Stimulated activated CD8-positive, alpha-beta memory T cell treated with anti-CD3 and anti-CD28 coated beads, Interleukin-4, amount 100 ng/mL, for 4 hours (primary cell): ENCODE measurements at places on chromosomes 4 and X.

- DNase-seq, result no peak
Measured at GRCh38 chr4:153418121-153418520, 48.0 kb upstream of the TMEM131L start.

DNA sequence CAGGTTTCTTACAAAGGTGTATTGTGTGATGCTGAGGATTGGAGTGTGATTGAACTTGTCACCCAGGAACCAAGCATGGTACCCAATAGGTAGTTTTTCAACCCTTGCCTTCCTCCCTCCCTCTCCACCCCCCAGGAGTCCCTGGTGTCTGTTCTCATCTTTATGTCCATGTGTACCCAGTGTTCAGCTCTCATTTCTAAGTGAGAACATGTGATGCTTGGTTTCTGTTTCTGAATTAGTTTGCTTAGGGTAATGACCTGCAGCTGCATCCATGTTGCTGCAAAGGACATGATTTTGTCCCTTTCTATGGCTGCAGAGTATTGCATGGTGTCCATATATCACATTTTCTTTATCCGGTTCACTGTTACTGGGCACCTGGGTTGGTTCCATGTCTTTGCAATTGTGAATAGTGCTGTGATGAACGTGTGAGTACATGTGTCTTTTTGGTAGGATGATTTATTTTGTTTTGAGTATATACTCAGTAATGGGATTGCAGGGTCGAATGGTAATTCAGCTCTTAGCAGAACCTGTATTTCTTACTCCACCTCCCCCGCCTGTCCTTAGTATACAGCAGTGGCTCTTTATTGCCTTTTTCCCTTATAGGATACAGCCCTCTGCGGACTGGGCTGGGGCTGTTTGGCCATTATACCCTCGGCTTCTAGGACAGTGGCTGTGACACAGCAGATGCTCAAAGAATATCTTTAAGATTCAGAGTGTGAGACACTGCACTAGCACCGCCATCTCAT lies 145.4 kb downstream of the PTTG2 start:
- DNase-seq, result no peak

GRCh38 chr4:163263606-163264005 lies 68.8 kb downstream of the NPY1R start:
- DNase-seq, result no peak

- no peak for DNase-seq
Measured at GRCh38 chr4:75844151-75844662, 58.0 kb downstream of the PPEF2 start.

DNA sequence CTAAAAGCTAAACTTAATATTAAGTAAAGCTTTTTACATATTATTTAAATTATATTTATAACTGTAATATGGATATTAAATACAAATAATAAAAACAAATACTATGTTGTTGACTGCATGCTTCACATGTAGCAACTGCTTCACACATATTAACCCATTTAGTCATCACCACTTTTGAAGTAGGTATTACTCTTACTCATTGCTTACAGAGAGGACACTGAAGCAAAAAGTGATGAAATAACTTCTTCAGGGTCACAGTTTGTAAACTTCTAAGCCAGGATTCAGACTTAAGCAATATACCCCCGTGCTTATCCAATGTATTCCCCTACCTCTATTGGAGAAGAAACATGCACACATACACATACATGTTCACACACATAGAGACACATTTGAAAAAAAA lies 166.6 kb downstream of the DKK2 start:
- DNase-seq, result no peak
